Left ventricle myocardium superior (tissue), 1 donor: ENCODE measurements at places on chromosomes 11 and 22.

- DNase-seq: peak; percentile 80
Observed at GRCh38 chr11:72776844-72777754, 16.7 kb downstream of the STARD10 start.

DNA sequence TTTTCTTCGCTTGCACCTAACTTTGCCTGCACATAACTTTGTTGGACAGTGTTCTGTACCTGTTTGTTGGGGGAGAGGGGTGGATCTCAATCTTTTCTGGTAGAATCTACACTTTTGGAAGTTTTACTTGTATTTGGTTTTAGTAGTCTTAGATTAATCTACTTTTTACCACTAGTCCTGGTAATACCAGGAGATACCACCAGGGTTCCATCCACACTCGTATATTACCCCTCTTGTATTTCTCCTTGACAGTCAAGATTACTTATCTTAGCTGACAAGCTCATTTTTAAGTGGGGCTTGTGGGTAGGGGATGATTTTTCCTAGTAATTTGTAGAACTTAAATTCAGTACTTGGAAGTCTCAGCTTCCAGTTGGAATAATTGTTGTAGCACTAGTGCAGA, 37.3 kb upstream of the TECTA start:
- no peak for DNase-seq

DNA sequence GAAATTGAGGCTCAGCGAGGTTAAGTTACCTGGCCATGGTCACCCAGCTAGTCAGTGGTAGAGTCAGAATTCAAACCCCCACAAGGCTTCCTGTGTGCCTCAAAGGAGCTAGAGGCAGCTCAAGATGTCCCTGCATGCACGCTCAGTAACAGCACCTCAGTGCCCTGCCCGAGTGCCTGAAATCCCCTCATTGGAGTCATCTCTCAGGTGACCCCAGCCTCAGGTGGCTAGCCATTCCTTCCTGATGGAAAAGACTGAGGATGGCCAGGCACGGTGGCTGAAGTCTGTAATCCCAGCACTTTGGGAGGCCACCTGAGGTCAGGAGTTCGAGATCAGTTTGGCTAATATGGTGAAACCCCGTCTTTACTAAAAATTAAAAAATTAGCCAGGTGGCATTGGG, 36.9 kb downstream of the LIF start:
- DNase-seq: no peak

DNA sequence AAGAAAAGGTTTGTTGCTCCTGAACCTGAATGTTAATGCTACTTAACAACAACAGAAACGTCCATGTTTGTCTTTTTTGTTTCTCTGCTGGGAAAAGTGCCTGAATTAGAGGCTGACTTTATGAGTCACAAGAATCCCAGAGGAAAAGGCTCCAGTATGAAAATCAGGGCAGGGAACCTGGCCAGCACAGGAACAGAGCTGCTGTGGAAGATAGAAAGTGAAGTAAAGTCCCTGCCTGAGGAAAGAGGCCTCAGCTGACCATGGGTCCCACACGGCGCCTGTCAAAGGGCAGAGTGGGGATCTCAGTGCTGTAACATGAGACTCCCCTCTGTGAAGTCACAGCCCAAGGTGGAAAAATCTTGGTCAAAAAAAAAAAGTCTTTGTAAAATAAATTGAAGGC, 632.3 kb upstream of the CCDC90B start:
- DNase-seq: peak; percentile 55

GRCh38 chr11:128349650-128350299, 237.6 kb downstream of the ETS1 start:
- DNase-seq: no peak

GRCh38 chr11:118219732-118220131, 5.1 kb downstream of the JAML start:
- DNase-seq: no peak

DNA sequence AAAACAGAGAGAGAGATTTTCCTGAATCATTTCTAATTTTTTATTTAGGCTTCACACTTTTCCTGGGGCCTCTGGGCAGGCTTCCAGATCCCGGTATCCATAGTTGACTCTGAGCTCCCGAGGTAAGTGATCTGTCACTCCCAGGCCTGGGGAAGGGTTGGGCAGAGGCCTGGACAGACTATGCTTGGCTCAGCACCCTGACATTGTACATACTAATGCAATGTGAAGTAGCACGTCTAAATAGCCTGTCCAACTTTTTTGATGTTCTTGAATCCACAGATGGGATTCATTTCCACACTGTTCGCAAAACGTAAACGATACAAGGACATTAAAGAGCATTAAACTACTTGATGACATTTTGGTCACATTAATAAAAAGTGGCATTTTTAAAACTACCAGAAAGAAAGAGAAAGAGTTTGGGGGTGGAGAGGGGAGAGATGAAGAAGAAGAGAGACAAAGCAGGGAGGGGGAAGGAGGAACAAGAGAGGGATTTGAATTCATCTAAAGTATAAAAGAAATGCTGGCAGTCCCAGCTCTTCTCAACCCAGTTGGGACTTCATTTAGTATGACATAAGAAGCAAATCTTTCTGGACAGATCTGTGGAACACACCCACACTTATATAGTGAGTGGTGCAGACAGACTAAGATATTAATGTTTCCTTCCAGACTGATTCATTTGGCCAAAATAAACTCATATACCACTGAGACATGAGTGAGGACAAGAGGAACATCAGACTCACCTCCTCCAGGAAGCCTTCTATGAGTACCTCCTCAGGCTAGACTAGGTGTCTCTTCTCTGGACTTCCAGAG, 514.2 kb downstream of the SOX6 start:
- no peak for DNase-seq

GRCh38 chr11:1511937-1512496, 25.4 kb upstream of the MOB2 start:
- peak; percentile 8 for DNase-seq

GRCh38 chr22:23842599-23842998, 3.8 kb upstream of the DERL3 start:
- DNase-seq: no peak

DNA sequence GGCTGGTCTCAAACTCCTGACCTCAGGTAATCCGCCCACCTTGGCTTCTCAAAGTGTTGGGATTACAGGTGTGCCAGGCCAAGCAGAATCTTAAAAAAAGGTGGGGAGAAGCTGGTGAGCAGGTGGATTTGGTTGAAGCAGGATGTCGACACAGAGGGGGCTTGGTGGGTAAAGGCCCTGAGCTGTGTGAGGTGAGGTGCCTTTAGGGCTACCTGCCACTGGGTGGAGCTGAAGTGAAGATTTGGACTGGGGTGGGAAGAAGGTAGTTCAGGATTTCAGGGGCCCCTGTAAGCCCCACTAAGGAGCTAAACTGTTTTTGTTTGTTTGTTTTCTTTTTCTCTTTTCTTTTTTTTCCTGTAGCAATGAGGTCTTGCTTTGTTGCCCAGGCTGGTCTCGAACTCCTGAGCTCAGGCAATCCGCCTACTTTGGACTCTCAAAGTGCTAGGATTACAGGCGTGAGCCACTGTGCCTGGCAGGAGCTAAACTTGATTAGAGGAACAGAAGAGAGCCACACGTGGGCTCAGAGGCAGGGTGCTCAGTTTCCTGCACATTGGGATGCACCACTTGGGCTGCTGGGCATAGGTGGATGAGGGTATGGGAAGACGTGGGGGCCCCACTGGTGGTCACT, 6.0 kb downstream of the P2RX6 start:
- no peak for DNase-seq

GRCh38 chr22:50085211-50085972, at the start of gene MLC1:
MLC1 (minus strand) TSS chr22:50085426; CDS start chr22:50084902, 524 bp downstream.
- DNase-seq: no peak

DNA sequence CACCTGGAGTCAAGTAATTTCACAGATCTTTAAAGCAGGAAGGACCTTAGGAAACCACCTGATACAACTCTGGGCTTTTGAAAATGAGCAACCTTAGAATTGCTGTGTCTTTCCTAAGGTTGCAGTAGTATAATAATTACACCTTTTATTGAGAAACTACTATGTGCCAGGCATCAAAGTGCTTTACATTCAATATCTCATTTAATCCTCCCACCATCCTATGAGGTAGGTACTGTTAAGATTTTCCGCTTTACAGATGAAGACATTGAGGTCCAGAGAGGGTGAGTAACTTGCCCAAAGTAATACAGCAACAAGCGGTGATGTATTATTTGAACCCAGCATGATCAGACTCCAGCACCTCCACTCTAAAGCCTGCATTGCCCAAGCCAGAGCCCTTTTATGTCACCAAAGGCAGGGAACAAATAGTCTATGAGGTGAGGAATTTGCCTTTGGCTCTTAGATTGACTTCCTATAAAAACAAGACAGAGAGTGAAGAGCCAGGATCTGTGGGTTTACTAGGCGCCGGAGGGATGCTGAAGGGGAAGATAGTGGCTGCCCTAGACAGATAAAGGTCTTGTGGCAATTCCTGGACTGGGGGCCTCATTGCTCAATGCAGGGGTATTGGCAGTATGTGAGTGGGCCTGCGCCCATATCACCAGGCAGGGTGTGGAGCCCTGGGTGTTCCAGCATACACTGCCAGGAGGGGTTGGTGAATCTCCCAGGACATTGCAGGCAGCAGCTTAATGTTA, 157.1 kb downstream of the FBXO7 start:
- DNase-seq: no peak

GRCh38 chr22:45997777-45998637, 21.0 kb upstream of the WNT7B start:
- peak; percentile 41 for DNase-seq

DNA sequence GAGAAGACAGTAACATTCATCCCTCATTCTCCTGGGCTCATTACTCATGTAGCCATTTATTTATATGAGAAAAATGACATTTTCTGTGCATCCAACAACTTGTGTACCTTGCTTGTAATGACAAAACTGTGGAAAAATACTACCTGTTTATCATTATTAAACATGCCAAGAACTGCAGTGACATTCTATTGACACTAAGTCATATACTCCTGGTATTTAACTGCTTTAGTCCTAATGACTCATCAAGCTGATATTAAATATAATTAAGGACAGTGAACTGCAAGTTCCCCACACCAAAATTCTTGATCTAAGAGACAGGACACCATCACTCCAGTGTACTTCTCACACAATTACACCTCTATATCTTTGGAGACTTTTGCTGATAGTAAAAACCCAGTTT, 1328.7 kb upstream of the RAG2 start:
- no peak for DNase-seq

- DNase-seq: peak; percentile 34
Observed at GRCh38 chr11:61912991-61913698, 4.2 kb downstream of the RAB3IL1 start.

DNA sequence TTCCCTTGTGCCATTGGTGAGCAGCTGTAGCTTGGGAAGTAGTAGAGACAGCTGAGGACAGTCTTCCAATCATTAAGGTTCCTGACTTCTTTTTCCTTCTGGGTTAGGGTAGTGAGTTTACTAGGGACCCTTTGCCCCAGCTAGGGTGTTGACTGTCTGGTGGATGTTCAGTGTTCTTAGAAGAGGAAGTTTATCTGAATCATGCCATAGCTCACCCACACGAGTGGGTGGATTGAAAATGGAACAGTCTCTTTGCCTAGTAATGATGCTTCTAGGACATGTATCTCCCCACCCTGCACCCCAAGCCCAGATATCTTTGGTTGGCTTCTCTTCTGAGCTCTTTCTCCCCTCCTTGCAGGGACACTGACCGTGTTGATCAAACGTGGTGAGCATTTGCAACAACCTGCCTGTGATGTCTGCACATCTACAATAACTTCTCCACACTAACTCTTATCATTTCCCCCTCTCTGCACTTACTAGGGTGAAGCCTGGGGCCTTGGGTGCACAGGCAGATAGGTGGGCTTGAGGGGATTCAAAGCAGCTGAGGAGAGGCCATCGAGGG, 57.1 kb upstream of the HORMAD2 start:
- DNase-seq: no peak

DNA sequence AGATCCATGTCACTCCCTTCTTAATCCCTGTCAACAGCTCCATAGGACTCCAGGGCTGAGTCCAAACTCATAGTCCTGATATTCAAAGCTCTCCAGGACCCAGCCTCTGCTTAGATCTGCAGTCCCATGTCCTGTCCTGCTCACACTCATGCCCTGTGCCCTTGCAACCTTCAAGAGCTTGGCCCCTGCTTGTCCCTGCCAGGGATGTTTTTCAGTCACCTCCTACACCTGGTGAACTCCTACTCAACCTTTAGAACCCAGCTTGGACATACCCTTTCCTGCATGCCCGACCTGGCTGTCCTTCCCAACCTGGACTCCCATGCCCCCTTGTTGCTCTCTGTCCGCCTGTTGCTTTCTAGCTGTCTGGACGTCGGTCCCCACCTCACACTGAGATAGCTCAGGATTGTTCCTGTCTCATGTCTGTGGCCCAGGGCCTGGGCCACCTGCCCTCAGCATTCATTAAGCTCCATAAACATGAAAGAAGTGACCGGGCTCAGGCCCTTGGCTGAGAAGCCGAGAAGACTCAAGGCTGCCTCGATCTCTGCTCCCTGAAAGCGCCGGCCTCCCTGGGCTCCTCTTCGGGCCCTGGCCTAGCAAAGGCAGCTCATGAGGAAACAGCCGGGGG, 48.8 kb upstream of the RTL6 start:
- DNase-seq: no peak

- no peak for DNase-seq
Observed at GRCh38 chr11:45383224-45383623, 97.1 kb upstream of the SYT13 start.
